ENCODE measurements at places on chromosomes 2 and 18.

DNA sequence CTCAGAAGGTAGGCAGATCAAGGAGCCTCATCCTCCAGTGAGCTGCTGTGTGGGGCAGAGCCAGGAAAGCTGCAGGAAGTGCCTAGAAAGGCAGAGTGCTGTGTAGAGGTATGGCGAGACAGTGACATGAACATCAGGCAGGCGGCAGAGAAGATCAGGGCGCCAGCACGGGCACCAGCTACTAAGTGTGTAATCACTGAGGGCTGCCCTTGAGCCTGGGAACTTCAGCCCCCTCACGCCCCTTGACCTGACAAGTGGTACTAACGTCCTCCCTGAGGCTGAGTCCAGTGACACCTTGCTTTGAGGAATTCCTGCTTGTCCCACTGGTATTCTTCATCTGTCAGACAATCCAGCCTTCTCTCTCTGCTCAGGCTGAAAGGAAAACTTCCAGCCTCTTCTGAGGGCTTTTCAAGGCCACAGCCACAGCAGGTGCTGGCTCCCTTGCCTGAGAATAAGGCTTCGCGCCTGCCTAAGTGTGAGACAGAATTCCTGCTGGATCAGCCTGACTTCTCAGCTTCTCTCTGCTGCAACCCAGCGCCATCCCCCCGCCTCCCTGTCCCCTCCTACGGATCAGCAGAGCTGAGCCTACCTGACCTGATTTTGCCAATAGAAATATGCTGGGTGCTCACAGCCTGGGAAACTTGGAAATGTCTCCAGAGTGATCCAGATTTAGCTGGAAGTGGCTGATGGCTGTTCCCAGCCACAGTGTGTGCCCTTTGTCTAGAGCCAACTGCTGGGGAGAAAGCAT is 148.0 kb downstream of the SMAD7 start:
- peak; percentile 32 for DNase-seq

DNA sequence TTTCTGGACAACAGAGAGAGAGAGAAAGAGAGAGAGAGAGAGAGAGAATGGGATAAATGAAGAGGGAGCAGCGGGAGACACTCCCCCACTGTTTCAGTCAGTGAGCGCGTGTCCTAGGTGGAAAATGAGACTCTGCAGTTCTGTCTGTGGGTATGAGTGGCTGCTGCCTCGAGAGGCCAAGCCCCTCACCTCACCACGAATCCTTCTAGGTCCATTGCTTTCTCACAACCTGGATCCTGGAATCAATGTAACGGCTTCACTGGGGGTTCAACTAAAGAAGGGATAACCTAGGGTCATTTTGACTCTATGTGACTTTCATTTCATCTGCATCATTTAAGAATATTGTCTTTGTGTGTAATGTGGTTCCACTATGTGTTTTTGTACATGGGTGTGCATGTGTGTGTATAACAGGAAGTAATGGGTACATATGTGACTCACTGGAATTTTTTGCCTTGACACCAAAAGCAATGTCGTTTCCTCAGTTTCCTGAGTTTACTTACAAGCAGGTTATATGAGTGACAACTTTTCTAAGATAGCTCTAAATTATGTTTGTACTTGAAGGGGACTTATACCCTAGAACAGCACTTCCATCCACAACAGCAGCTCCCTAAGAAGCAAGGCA is 221.4 kb upstream of the TRIB2 start:
- DNase-seq, result no peak

DNA sequence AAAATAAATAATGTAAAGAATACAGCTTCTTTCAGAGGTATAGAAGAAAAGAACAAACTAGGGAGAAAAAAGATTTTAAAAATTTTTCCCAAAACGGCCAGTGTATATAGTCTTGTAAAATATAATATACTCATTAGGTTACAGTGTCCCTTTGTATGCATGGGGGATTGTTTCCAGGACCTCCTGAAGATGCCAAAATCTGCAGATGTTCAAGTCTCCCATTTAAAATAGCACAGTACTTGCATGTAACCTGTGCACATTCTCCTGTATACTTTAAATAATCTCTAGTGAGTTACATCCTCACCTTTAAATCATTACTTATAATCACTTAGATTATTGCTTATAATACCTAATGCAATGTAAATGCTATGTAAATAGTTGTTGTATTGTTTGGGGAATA is 80.6 kb upstream of the LRRTM4 start:
- no peak for DNase-seq

DNA sequence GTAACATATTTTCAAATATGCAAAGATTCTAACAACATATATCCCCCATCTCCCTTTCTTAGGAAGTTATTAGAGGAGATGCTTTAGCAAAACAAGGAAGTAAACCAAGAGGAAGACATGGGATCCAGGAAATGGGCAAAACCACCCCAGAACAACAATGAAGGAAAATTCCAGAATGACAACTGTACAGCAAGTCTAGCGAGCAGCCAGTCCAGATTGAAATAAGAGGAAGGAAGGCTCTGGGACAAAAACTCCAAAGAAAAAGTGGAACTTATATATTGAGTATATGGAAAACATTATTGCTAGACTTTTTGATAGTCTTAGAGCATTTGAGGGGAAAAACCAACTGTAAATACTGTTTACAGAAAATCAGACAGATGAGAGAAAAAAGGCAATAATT is 2.9 kb upstream of the ARPC2 start:
- DNase-seq, result no peak

GRCh38 chr2:36809069-36809445 is 112.5 kb downstream of the VIT start:
- no peak for DNase-seq

All from lower lobe of right lung (tissue), 2 donors.